ENCODE measurements at places on chromosomes 12 and 14.
A peak's percentile ranks its signal among the peaks of the same experiment; 100 is the strongest.

DNA sequence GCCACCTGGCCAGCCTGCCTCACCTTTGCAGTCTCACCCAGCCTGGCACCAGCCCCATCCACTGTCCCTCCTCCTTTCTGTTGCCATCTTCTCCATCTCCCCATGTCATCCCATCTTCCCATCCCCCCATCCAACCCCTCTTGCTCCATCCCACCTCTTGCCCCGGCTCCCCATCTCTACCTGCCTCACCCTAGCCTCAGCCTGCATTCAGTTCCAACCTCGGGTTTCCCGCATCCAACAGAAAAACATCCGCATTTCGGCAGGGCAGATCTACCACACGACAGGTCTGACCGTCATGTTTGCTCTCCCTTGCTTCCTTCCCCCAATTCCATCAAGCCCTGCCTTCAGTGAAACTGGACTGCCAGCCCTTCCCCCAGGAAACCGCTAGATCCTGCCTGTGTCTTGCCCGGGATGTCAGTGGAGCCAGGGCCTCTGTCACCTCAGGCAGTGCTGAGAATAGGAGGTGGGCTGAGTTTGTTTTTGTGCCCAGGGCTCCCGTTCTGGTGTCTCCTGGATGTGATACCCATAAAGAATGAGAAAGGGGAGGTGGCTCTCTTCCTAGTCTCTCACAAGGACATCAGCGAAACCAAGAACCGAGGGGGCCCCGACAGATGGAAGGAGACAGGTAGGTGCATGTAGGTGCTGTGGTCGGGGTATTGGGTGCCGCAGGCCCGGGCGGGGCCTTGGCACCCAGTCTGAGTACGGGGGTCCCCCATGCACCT lies 2.5 kb downstream of the KCNH3 start:
- DNase-seq: no peak

- no peak for DNase-seq
These were observed 14.2 kb downstream of the CEP128 start for GRCh38 chr14:80927083-80927989.

DNA sequence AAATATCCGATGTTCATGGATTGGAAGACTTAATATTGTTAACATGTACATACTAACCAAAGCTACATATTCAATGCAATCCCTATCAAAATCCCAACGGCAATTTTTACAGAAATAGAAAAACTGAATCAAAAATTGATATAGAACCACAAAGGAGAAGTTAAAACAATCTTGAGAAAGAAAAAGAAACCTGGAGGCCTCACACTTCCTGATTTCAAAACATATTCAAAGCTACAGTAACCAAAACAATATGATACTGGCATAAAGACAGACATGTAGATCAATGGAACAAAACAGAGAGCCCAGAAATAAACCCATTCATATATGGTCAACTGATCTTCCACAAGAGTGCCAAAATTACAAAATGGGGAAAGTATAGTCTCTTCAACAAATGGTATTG lies 5.4 kb upstream of the PELI2 start:
- DNase-seq: no peak

DNA sequence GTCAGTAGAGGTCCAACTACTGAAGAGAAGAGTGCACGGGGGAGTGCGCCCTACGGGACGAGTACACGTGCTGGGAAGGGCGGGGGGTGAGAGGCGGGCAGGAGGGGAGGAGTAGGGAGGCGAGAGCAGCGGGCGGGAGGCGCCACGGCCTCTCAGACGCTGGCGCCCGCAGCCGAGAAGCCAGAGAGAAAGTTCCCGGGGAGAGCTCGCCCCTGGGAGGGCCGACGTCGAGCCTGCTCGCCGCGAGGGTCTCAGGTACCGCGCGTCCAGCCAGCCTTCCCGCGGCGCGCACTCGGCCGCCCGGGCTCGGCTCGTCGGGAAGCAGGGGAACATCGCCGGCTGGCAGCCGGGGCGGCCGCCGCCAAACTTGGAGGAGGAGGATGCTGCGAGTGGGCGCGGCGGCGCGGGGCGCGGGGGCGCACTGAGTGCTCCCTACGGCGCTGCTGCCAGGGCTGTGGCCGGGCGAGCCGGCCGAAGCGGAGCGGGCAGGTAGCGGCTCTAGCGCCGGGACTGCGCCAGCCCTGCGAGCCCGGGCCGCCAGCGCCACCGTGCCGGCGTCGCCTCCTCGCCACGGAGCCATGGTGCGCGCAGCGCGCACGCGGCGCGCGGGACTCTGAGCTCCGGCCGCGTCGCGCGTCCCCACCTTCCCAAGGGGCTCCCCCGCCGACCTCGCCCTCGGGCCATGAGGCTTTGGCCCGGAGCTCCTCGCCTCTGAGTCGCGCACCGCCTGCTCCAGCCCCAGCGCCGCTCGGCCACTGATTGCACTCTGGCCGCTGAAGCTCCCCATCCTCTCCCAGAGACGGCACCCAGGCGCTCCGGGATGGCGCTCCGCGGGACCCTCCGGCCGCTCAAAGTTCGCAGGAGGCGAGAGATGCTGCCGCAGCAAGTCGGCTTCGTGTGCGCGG lies at the start of gene SLC24A4:
SLC24A4 (plus strand) TSS at position 155 of the 905 bp plus-strand sequence; CDS start at position 821, 666 bp downstream.
- no peak for DNase-seq

- no peak for DNase-seq
These were observed 8.8 kb downstream of the CPNE6 start for GRCh38 chr14:24080142-24080530.

- no peak for DNase-seq
These were observed 6.2 kb downstream of the SERPINA1 start for GRCh38 chr14:94382099-94382715.

DNA sequence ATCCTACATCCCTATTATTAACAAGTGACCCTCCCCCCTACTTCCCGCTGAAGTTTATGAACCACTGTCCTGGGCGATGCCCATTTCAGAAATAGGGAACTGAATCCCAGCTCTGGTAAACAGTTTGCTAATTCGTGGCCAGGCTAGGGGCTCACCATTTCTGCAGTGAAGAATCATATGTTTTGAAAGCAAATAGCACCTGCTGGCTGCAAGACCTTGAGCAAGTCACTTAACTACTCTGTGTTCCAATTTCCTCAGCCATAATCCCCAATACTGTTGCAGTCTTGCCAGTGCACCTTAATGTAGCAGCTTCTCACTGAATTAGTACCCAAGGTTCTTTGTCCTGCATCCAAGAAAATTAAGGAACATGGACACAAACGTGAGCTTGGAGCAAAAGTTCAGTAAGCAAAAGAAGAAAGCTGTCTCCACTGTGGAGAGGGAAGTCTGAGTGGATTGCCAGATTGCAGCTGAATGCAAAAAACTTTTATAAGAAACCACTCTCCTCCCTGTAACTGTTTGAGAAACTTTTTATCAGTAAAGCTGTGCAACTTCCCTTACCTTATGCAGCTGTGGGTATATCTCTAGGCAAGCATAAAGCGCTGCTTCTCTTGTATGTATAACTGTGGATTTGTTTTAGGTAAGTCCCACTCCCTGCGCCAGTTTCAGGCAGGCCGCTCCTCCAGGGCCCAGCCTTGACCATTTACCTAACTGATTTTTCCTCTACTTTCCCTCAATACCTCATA lies 824 bp downstream of the OAS1 start:
- DNase-seq: no peak

- DNase-seq: no peak
These were observed 208.0 kb downstream of the NOVA1 start for GRCh38 chr14:26389646-26390508.

- no peak for DNase-seq
These were observed 325.1 kb downstream of the DAD1 start for GRCh38 chr14:22263961-22264360.

GRCh38 chr12:124713436-124714082 lies 146.1 kb upstream of the NCOR2 start:
- DNase-seq: peak; percentile 60

DNA sequence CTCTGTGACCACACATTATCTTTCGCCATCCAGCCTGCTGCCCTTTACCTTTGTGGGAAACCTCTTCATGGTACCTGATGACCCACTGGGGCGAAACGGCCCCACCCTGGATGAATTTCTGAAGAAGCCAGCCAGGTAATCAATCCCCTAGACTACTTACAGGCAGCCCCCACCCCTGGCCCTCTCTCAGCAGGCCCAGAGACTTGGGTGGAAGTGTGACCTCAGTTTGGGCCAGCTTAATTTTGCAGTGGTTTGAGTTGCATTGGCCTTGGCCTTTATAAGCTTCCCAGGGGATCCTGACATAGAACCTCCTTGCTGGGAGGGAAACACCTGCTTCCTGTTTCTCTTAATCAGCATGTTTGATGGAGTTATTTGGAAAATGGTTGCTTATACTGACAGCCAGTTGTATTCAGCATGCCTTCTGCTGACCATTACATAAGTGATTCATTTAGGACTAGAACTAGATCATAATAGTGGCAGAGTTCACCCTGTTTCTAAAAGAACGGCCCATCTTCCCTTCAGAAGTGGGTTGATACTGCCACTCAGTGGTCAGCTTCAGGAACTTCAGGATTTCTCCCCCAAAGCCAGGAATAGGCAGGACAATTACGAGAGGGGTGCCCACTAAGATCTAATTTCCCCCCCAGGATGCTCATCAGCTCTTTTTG lies 6.1 kb downstream of the SDR39U1 start:
- DNase-seq: peak; percentile 26

- no peak for DNase-seq
These were observed 74.2 kb downstream of the TMTC1 start for GRCh38 chr12:29709496-29710040.

- no peak for DNase-seq
These were observed 141.0 kb upstream of the LMNTD1 start for GRCh38 chr12:25694072-25694471.

DNA sequence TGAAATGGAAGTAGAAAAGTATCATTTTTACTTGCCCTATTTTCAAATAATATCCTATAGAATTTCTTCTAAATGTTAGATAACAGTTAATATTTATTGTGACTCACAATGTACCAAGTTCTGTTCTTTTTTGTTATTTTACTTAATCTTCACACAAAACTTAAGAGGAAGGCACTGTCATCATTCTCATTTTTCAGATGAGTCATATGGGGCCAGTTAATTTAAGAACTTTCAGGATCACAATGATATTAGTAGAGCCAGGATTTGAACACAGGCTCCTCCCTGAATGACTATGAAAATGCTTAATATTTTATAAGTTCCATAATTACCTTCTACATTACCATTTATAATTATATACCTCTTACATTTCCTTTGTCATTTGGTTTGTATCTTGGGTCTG lies 10.4 kb upstream of the TMEM260 start:
- DNase-seq: no peak

DNA sequence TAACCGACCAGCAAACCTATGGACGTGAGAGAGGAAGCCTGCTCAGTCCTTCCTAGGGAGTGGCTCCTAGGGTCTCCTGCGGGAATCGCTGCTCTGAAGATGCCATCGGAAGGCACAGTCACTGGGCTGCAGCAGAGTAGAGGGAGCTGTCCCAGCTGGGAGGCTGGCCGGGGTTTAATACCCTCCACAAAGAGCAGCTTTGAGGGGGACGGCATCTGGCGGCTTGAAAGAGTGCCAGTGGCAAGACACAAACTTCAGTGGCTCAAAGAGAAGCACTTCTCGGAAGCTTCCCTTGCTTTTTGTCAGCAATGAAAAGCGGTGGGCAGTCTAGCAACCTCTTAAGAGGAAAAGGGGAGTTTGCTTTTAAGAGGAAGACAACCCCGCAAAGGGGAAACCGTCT lies 114.6 kb downstream of the TMEM132C start:
- DNase-seq: no peak
